ENCODE measurements at places on chromosomes 2 and 18.

DNA sequence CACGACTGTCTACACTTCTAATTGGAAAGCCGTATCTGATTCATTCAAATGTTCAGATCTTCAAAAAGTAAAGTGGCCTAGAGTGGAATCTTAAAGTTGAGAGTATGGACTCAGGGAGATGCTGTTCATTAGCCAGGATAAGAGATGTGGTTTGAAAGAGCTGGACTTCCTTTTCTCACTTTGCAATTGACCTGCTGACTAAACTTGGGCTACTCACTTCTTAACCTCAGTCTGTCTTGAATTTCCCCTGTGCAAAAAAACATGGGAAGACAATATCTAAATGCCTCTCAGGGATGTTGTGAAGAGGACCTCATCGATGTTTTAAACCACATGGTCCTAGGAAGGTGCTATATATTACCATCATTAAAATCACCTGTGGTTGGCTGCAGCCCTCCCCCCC is 64.1 kb downstream of the BCL2 start:
- DNase-seq, result no peak

DNA sequence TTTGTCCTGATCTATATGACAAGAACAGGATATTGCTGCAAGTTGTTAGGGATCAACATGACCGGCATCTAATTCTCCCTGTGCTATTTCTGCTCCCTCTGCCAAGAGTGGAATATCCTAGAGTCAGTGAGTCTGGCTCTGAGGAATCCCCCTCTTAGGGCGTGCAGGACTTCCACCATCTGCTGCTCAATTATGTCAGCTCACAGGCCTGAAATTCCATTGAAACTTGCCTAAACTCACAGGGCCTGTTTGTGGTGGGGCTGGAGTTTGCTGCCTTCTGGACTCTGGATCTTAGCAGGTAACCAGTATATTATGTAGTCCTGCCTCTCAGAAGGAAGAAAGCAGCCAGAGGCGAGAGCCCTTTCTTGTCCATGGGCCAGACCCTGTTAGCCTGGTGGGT is 323.0 kb downstream of the TSN start:
- DNase-seq, result no peak

GRCh38 chr2:119154076-119154475 is 4.5 kb downstream of the C1QL2 start:
- no peak for DNase-seq

- DNase-seq, result no peak
These were observed 99.5 kb upstream of the MMADHC start for GRCh38 chr2:149687052-149687427.

DNA sequence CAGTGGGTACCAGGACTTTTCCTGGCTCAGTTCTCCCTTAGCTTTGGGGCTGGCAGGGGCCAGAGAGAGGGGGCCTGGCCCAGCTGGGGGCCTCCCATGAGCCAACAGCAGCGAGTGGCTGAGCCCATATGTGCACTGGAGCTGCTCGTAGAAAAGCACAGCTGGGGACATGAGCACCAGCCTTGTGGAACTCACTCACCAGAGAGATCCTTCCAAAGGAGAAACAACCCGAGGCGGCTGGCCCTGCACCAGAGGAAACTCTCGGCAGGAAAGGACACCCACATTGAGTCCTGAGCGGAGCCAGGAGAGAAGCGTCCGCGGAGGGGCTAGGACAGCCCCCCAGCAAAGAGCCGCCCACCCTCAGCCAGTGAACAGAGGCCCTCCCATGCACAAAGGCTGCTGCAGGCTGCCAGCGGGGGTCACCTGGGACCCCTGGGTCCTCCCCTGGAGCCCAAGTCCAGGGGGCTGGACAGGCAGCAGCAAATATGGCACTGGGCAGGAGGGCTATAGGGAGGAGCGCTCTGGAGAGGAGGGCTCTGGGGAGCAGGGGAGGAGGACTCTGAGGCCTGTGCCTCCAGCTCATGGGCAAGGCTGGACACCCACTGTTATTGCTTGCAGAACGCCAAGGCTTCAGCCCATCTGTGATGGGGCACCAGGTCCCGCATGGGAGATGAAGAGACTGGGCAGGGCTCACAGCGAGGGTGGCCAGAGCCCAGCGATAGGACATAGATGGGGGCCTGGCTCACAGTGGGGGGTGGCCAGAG is 42.1 kb upstream of the SNED1 start:
- DNase-seq, result peak; percentile 7

- no peak for DNase-seq
These were observed 219.8 kb downstream of the ZRANB3 start for GRCh38 chr2:135311268-135311667.

GRCh38 chr2:166404831-166405568 is 29.3 kb upstream of the SCN9A start:
- no peak for DNase-seq

Data from CD4-positive, alpha-beta T cell (primary cell).